ENCODE measurements at places on chromosomes 7 and 10. TPM values are rescaled to one million over a fixed set of nuclear protein-coding genes. Genes with fewer than 3 reads are reported as not detected.

The DYDC2 gene
- total RNA-seq, result not detected

The NSUN5 gene
- total RNA-seq, result 23.5 TPM

The UCN3 gene
- total RNA-seq, result not detected

The ANKRD61 gene
- total RNA-seq, result not detected

The ERVW-1 gene
- total RNA-seq, result not detected

The LDB3 gene
- under 0.01 TPM for total RNA-seq

The MYO1G gene
- total RNA-seq, result under 0.01 TPM

The SLC4A2 gene
- 233 TPM for total RNA-seq

The BTBD16 gene
- 1.4 TPM for total RNA-seq

The TACC2 gene
- 14.7 TPM for total RNA-seq

The PITX3 gene
- total RNA-seq, result 1.8 TPM

The RELN gene
- total RNA-seq, result 3.1 TPM

The ABCC2 gene
- total RNA-seq, result 0.38 TPM

The ANKRD2 gene
- 3.0 TPM for total RNA-seq

The TRIM50 gene
- total RNA-seq, result not detected

Data from mesangial cell (primary cell).